ENCODE measurements at places on chromosomes 6 and 20.

- no peak for DNase-seq
Observed at GRCh38 chr6:105318660-105319059, 84.2 kb downstream of the PREP start.

- no peak for DNase-seq
Observed at GRCh38 chr6:120805276-120805675, 529.0 kb downstream of the TBC1D32 start.

GRCh38 chr20:51536116-51537069 is 6.1 kb downstream of the NFATC2 start:
- no peak for DNase-seq

GRCh38 chr6:5590187-5590586 is 328.9 kb downstream of the FARS2 start:
- no peak for DNase-seq

GRCh38 chr6:110355022-110355421 is 3.1 kb downstream of the METTL24 start:
- no peak for DNase-seq

Measured in germinal center (tissue), 1 donor.